Kasumi-1 (cell line): ENCODE measurements at places on chromosomes 1 and 21.

DNA sequence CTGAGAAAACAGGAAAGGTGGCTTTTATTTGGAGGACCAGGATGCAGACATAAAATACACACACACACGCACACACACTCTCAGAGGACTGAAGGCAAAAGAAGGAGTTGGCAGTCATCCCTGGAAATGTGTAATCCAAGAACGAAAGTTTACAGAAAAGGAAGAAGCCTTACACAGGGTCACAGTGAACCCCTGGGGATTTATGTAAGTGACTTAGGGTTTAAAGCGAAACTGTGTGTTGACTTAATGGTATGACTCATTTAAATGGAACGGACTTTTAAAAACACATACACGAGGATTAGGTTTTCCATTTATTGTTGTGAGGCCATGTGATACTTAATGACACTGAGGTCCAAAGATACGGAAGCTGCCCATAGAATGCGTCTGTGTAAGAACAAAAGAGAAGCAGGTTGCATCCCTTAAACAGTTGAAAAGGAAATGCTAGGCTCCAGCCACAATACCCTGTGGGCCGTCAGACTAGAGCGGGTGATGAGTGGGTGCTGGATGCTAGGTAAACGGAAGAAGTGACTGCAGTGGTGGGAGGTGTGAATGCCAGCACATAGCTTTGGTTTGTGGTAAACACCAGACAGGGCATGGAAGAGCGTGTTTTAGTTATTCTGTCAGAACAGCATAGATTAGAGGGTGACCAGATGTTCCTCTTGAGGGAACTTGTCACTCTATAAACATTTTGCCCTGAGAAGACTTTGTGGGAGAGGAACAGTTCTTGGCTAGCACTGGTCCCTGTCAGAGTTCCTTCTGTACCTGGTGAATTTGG lies 21.6 kb upstream of the BCL10 start:
- no peak for DNase-seq

DNA sequence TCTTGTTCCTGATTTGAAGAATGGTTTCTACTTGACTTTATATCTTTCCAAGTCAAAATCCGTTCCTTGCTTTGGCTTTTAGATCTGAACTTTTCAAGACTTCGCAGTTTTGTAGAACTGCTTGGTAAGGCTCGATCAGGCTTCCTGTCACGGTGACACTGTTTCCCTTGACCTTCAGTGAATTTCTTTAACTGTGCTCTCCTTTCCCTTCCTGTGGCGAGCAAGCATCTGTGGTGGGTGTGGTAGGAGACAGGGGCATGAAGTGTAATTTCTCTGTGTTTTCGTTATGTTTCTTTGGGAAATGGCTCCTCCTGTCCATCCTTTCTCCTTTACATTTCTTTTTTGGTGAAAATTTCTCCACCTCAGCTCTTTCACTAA lies 10.4 kb downstream of the STYXL2 start:
- peak; percentile 71 for DNase-seq

- DNase-seq: peak; percentile 55
Measured at GRCh38 chr1:44747878-44748277, 8.2 kb downstream of the KIF2C start.

GRCh38 chr1:111733183-111733991 lies 5.8 kb downstream of the INKA2 start:
- peak; percentile 94 for DNase-seq

DNA sequence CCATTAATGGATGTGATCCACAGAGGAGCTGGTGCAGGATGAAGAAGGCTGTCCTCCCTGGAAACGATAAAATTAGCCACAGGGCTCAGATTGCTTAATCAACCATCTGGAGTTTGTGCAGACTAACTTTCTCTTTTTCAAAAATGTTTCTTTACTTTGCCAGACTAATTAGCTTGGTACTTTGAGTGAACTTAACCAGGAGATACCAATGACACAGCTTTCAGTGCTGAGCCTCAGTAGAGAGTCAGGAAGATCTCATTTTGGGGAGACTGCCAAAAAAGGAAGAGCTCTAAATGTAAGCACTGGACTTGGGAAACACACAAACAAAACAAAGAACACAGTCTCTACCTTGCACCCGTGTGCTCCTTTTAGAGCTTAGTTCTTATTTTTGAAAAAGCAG lies 248.1 kb upstream of the DEPDC1 start:
- no peak for DNase-seq

DNA sequence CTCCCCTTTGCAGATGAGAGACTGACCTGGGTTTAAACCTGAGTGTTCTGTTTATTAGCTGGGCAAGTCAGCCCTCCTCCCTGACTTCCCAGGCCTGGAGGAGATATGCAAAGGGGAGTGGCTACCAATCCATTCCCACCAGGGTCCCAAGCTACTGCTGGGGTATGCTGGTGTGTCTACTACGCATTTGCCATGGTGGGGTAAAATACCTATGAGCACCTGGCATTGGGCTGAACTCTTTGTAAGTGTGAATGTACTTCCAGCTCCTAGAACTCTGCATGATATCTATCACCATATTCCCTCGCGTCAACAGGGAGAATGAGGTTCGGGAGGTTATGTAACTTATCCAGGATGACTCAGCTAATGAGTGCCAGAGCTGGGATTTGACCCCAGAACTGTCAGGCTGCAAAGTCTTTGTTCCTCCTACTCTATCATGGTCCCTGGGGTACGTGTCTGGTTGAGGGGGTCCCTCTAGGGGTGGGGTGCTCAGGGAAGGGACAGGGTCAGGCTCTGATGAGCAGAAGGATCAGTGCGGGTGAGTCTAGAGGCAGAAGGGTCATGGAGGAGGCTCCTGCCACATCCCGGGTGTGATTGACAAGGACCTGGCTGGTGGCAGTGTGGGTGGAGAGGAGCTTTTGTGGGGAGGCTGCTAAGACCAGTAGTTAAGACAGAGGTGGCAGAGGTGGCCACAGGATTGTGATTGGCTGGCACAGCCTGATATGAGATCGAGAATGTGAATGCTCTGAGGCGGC lies 16.7 kb downstream of the AMPD2 start:
- DNase-seq: no peak

GRCh38 chr1:89839516-89839915 lies 18.7 kb downstream of the LRRC8D start:
- no peak for DNase-seq
